ENCODE measurements at places on chromosomes 11 and 22.

- DNase-seq, result no peak
Measured at GRCh38 chr22:17269607-17270261, 50.5 kb upstream of the ADA2 start.

GRCh38 chr11:70577258-70577603 is 178.9 kb downstream of the CTTN start:
- no peak for DNase-seq

DNA sequence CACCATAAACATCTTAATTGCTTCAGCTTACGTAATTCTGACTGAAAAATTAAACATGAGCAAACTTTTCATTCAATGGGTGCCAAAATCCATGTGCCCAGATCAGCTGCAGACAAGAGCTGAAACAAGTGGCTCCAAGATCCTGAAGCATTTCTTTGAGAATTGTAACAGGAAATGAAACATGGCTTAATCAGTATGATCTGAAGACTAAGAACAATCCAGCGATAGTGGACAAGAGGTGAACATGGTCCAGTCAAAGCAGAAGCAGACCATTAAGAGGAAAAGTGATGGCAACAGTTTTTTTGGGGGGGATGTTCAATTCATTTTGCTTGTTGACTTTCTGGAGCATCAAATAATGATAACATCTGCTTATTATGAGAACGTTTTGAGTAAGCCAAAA is 1964.5 kb upstream of the RAG2 start:
- DNase-seq, result no peak

DNA sequence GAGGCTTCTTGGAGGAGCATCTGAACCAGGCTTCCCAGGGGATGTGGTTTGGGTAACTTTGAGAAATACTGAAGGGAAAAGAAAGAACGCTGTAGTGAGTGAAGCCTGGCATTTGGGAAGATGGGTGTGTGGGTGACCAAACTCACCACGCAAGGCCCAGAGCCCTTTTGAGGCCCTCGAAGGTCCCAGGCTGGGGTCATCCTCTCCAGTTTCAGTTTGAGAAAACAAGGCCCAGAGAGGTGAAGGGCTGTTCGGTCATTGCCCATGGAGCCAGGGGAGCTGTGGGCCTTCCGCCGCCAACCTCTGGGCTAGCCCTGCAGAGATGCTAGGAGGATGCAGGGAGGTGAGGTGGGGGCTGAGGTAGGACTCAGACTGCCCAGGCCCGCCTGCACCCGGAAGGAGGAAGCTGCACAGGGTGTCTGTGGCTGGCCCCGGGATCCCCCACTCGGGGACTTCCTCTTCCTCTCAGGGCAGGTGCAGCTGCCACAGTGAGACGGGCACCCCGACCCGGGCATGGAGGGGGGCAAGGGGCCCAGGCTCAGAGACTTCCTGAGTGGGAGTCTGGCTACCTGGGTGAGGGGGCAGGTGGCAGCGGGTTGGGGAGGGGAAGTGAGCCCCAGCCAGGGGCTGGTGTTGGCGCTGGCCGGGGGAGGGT is at the start of gene CCDC88B:
Gene CCDC88B (plus strand): TSS at position 451 of the 655 bp plus-strand sequence. CDS start 63 bp downstream, at position 514.
- DNase-seq, result no peak

GRCh38 chr11:27020751-27021150 is 19.9 kb upstream of the BBOX1 start:
- DNase-seq, result peak; percentile 75

GRCh38 chr11:20351751-20352262 is 11.7 kb upstream of the HTATIP2 start:
- DNase-seq, result no peak

DNA sequence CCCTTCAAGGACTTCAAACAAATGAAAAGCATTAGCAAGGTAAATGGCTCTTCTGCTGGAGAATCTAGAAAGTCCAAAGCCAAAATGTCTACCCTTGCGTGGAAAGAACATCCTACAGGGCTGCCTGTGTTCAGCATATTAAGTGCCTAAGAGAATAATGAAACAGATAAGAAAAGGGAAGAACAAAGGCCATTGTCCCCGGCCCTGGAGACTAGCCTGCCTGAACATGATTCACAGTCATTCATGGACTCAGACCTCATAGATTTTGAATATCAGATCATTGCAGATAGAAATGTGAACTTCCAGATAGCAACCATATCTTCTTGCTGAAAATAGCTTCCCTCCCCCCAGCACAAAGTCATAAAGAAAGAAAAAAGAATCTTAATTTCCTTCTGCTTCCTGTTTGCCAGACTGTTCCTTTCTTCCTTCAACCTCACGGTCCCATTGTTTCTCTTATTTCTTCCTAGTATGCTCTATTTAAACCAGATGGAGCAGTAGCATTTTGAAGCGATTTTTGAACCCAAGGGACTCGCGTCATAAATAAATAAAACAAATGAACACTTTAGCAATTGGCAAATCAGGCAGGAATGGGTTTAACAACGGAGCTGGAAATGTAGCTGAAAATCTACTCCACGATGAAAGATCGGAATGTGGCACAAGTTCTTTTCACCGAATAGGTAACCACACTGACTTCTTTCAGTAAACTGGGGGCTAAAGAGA is 408.2 kb upstream of the CCDC90B start:
- no peak for DNase-seq

GRCh38 chr11:12914400-12914912 is 94.7 kb upstream of the RASSF10 start:
- peak; percentile 93 for DNase-seq

DNA sequence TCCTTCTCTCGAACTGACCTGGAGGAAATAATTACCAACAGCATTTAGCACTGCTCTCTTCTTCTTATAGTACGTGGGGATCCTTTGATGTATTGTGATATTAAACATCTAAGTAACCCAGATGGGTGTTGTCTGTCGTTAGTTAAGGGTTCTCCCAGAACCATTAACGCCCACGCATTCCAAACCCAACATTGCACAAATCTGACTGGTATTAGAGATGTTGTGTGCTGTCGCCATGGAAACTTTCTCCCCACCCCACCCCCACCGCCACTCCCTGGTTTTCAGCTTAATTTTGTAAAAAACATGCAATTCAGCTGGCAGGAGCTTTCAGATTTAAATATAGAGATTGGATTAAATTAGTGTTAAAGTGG is 1495.2 kb downstream of the TBC1D22A start:
- DNase-seq, result no peak

GRCh38 chr22:50578776-50579310 is 616 bp upstream of the CPT1B start:
- DNase-seq, result no peak

GRCh38 chr11:2143799-2144543 is 4.8 kb upstream of the IGF2 start:
- DNase-seq, result no peak

- peak; percentile 47 for DNase-seq
Measured at GRCh38 chr11:15258433-15259165, 143.9 kb downstream of the INSC start.

- DNase-seq, result no peak
Measured at GRCh38 chr11:61328351-61328750, 4.6 kb downstream of the DDB1 start.

DNA sequence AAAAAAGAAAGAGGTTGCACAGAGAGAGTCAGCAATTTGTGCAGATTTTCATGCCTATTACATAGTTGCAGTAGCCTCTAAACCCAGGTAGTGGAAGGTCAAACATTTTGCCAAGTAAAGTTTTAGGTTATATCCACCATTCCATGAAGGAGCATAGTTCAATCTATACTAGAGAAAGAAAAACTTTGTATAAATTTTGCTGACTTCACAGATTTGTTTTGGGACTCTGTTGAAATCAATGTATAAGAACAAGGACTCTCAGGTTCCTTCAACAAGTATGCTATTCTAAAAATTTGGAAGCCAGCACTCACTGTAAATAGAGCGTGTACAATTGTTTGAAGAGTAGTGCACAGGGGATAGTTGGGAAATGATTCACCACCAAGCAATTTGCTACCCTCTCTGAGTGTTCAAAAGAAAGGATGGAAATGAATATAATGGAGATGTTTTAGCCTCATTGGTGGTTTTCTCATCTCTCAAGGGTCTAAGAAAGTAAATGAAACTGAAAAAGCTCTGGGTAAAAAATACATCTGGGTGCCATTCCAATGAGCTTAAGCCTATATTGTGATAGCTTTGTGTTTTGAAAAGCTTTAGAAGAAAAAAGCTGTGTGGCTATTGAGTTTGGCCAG is 508.4 kb upstream of the LUZP2 start:
- DNase-seq, result no peak

GRCh38 chr11:111922803-111923202 is 4.1 kb downstream of the C11orf52 start:
- no peak for DNase-seq

DNA sequence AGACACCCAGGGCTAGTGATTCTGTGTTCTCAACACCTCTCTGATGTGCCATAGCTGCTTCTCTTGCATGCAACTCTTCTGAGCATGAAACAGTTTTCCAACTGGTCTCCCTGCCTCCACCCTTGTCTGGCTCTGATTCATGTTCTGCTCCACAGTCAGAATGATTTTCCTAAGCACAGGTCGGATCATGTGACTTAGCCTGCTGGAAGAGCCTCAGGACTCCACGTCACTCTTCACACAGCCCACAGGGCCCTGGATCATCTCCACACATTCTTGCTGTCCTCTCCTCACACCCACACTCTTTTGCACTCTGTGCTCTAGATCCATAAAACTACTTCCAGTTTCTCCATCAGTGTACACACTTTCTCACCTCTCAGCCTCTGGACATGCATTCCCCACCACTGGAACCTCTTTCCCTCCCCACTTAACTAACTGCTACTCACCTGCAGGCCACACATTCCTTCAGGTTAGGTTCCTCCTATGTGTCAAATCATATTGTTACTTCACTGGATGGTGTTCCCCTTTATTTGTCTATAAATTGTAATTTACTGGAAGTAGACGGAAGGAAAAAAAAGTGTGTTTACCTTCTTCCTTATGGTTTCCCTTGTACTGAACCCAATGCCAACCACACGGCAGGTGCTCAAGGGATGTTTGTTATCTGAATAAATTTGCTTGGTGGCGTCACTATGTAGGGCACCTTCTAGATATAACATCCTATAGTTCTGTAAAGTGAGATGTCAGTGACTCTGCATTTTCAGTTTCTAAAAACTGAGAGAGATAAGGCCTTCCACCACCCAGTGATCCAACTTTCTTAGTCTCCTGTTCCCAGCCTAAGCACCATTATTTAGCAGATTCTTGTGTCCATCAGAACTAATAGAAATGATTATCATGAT is 133.7 kb downstream of the ETS1 start:
- DNase-seq, result no peak

GRCh38 chr11:12841946-12842630 is 167.0 kb upstream of the RASSF10 start:
- DNase-seq, result peak; percentile 30

DNA sequence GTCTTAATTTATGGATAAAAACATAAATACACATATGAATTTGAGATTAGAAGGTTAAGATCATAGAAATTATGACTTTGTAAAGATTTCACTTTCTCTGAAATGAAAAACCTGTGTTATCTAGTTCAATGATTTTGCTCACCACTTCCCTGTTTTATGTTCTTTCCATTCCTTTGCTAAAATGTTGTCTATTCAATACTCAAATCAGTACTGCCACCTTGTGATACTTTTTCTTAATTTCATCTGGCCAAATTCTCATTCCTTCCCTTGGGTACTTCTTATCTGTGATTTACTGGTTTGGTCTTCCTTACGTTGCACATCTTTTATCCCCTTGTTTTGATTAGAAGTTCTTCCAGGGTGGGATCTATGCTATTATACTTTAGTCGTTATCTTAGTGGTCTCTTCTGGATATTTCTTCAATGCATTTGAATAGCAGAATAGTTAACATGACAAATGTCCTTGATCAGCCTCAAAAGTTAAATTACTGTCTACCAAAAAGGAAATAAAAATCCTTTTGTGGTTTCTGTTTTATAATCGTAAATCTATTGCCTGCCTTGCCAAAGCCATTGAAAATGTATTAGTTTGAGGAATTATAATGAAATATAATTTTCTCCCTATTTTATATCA is 197.0 kb downstream of the PGR start:
- peak; percentile 35 for DNase-seq

DNA sequence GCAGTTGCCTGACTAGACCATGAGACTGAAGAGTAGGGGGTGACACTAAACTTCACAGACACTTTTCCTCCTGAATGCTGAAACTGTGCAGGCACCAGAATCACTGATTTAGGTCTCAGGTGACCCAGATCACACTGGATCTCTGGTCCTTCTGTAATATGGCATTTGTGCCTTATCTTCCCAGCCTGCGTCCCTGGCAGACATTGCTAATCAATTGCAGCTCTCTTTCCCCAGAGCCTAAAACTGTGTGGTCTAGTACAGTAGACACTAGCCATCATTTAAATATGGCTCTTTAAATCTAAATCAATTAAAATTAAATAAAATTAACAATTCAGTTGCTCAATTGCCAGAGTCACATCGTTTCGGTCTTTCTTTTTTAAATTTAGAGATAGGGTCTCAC is 17.8 kb upstream of the MYEOV start:
- no peak for DNase-seq

DNA sequence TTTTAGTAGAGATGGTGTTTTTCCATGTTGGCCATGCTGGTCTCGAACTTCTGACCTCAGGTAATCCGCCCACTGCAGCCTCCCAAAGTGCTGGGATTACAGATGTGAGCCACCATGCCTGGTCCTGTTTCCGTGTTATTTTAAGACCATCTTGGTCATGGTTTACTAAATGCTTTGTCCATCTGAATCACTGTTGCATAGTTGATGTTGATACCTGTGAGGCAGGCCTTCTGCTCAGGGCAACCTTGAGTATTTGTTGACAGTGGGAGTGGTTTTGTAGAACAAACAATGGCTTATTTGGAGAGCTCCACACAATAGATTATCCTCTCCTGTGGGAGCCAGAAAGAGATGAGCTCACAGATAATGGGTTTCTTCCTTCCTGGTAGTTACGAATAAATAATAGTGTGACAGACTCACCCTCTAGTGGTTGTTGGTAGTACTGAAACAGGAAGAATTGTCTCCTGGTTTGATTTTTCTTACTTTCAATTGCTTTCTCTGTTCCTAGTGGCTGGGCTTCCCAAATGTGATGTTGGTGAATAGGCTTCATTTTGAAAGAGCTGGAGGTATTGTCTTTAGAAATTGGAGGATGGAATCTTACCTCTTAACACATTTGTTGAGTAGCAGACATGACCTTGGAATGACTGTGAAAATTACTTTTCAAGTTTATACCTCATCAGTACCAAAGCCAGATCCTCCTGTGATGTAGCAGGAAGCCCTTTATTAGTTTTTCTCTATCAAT is 39.0 kb downstream of the CTNND1 start:
- DNase-seq, result peak; percentile 35

GRCh38 chr11:10459029-10459970 is 4.2 kb downstream of the AMPD3 start:
- no peak for DNase-seq
